ENCODE measurements at places on chromosomes 1 and 21.

DNA sequence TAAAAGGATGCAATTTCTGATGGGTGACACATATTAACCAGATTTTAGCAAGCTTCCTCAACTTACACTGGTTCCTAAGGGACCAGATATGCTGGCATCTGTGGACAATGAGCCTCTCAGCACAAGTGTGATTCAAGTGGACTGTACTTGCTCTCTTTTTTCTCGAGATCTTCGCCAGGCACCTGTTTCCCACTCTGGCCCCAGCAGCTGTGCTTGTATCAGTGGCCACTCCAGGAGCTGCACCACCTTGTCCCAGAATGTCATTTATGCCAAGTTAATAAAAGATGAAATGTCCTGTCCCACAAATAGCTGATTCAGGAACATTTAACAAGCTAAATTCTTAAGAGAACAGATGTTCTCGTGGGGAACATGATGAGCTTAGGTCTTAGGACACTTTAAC is 14.6 kb downstream of the C1orf198 start:
- DNase-seq = no peak

GRCh38 chr1:72635719-72636118 is 353.4 kb upstream of the NEGR1 start:
- DNase-seq = no peak

GRCh38 chr1:58649555-58649954 is 50.3 kb downstream of the MYSM1 start:
- DNase-seq = no peak

- no peak for DNase-seq
Observed at GRCh38 chr1:59570524-59570923, 244.2 kb upstream of the HOOK1 start.

- no peak for DNase-seq
Observed at GRCh38 chr1:31977385-31978131, 36.1 kb upstream of the KHDRBS1 start.

DNA sequence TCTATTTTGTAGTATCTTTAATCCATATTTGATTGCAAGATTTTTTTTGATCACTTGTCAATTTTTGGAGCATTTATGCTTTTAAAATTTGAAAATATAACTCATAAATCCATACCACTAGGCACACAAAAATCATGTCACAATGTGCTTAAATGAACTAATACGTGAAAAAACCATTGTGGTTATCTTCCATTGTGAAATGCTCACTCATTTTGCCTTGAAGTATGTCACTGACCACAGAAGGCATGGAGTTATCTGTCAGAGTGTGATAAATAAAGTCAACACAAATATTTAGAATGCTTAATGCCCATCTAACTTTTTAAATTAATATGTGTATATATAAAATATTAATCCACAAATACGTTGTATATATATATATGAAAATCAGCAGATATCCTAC is 347.2 kb downstream of the PTPRC start:
- DNase-seq = no peak

- no peak for DNase-seq
Observed at GRCh38 chr1:233367057-233367803, 39.7 kb downstream of the MAP3K21 start.

- no peak for DNase-seq
Observed at GRCh38 chr1:15899266-15899665, 51.8 kb downstream of the SPEN start.

DNA sequence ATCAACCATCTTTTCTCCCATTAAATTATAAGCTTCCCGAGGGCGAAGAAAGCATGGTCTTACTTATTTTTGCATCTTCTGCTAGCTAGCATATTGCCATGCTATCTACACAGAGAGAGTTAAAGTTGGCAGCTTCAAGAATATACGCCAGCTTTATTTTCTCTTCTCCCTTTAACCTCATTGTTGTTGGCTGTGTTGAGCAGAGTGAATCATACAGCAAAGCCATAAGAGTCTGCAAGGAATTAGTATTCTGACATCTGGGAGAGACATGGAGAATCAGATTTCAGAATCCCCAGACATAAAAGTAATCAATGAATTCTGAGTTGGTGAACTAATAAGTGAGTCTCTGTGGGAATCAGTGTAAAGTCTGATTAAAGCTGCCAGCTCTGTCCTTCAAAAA is 649.6 kb upstream of the PTBP2 start:
- DNase-seq = no peak

- DNase-seq = no peak
Observed at GRCh38 chr1:40394491-40395172, 21.1 kb downstream of the SMAP2 start.

- DNase-seq = no peak
Observed at GRCh38 chr1:200558866-200559459, 61.6 kb downstream of the KIF14 start.

DNA sequence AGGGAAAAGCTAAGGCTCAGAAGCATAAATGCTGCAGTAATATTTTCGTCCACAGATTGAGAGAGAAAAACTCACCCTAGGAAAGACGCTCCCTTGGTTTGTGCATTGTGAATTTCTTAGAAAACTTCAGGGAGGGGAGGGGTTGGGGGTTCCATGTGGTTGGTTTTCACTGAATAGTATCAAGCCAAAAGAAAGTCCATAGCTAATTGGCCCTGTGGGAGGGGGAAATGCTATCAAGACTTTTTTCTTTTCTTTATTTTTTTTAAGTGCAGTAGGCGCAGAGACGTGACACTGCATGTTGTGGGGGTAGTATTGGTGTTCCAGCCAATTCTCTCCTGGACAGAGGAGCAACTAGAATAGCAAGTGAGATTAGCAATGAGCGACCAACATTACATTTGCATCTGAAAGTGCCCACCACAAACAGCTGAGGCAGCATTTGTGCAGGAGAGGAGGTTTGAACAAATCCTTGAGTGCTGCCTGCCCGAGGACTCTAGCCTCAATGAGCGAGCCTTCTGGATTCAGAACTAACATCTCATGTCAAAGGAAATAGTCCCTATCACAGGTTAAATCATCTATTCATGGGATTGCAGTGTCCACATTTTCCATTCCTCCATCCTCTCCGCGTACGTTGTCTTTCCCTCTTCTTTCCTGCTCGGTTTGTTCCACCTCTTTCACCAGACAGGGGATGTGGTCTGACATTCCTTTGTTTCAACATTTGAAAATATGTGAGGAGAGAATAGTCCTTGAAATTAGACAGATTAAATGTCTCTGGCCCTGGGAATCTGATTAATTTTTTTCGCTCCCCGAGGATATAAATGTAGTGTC is 118.0 kb upstream of the MARK1 start:
- no peak for DNase-seq

GRCh38 chr1:37629008-37629407 is 5.7 kb downstream of the RSPO1 start:
- DNase-seq = no peak

DNA sequence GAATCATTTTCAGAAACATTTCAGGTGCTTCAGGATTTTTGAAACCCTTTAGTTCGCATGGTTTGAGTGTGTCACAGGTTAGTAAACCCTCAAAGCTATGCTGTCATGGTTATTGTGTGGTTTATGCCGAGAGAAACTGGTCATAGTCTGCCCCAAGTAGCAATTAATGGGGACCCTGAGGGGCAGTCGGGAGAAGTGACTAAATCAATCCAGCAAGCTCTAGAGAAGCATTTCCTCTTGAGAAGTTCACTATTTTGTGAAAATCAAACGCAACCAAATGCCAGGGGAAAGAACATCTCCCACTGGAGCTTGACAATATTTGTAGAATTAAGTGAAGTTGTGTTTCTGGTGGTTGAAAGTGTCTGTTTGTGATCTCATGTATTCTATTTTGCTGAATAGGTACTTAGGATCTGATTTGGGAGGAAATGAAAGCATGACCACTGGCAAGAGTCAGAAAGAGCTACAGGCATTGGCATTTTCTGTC is 63.0 kb upstream of the BACH1 start:
- DNase-seq = no peak

GRCh38 chr1:196515904-196516303 is 92.3 kb downstream of the KCNT2 start:
- DNase-seq = no peak

GRCh38 chr1:177817937-177818875 is 151.7 kb downstream of the SEC16B start:
- DNase-seq = no peak

DNA sequence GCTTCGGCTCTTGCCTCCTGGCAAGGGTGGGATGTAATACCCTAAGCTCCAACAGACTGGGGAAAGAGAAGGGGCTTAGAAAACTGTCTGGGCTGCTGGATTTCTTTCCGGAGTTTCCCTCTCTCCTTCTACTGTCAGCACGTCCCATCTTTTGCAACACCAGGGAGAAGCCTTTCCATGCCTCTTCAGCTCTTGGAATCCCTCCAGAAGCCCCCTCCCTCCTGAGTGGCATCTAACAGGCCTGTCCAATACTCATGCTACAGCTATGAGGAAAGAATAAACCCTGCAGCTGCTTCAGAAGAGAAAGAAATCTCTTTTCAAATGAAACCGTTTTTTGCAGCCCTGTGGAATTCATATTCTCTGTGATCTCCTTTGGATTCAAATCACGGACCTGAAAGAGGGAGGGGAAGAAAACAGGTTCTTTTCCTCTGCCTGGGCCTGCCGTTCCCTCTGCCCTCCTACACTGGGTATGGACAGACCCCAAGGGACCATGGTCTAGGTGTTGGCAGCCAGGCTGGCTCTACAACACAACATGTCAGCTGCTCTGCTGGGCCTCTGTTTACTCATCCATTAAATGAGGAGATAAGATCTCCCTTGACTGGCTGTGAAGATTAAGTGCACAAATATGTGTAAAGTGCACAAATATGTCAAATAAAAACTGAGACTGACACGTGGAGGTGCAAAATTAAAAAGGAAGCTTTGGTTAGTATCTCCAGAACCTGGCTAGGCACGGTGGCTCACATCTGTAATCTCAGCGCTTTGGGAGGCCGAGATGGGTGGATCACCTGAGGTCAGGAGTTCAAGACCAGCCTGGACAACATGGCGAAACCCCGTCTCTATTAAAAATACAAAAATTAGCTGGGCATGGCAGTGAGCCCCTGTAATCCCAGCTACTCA is 6.0 kb upstream of the CAPN2 start:
- peak; percentile 47 for DNase-seq

GRCh38 chr1:232493869-232494268 is 136.1 kb downstream of the SIPA1L2 start:
- DNase-seq = no peak

- DNase-seq = no peak
Observed at GRCh38 chr1:19049128-19049768, 92.8 kb upstream of the IFFO2 start.
